H54 (cell line): ENCODE measurements at places on chromosomes 2 and 18.
A peak's percentile ranks its signal among the peaks of the same experiment; 100 is the strongest.

DNA sequence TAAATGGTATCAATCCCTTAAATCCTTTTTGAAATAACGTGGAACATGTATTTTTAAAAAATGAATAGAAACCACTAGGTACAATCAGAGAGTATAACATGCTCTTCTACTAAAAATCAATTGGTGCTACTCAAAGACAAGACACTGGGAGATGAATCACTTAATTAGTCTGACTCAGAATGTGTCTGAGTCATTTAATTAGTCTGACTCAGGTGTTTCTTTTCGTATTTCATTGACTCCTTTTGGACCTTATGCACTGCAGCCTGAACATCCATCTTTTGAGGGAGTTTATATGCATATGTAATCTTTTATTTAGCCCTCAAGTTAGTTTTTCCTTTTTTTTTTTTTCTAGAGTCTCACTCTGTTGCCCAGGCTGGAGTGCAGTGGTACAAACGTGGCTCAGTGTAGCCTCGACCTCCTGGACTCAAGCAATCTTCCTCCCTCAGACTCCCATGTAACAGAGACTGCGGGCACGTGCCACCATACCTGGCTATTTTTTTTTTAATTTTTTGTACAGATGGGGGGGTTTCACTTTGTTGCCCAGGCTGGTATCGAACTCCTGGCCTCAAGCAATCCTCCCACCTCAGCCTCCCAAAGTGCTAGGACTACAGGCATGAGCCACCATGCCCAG, 26.5 kb downstream of the PPP4R3B start:
- DNase-seq = peak; percentile 23

DNA sequence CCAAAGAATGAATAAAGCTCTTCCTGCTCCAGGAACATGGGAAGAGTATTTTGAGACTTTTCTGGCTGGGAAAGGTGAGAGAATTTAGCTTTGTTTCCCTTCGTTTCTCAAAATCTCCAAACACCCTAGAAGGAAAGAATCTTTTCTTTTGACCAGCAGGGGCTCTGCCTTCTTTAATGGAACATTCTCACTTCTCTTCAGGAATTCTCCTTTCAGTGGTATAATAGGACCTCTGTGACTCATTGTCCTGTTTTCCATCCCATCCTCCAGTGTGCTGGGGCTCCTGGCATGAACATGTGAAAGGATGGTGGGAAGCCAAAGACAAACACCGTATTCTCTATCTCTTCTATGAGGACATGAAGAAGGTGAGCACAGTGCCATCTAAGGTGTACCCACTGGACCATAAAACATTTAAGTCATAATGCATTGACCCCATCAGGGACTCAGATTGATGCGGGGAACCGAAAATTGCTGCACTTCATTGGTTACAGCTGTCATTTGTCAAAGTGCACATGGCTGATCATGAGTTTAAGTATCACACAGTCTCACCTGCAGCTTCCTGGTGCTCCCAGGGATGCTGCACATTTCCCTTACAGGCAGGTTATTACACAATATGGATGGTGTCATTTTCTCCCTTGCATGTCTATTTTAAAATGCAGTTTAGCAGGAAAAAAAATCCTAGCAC, 5.5 kb downstream of the SULT1C4 start:
- DNase-seq = peak; percentile 15

DNA sequence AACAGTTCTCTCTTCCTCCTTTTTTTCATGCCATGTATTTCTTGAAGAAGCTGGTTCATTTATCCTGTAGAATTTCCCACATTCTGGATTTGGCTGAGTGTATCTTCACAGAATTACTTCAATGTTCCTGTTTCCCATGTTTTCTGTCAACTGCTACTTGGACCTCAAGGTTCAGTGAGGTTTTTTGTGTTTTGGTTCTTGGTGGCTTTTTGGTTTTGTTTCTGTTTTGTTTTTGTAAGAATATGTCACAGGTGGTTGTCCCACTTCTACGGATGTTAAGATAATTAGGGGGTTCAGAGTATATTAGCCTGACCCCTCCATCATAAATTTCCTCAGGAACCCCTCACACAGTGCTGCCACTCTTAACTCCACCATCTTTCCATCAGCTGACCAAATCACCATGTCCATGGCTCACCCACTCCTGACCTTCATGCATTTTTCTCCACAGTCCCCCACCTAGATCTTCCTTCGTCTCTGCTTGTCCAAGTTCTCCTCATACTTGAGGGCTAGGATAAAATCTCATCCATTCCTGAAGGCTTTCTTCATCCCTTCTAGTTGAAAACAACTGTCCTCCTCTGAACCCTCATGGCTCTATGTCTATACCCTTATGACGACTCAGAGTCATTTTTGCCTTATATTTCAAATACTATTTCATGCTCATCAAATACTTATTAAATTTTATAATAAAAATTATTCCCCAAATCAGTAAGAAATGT, 40.4 kb downstream of the PLEKHM3 start:
- DNase-seq = no peak

DNA sequence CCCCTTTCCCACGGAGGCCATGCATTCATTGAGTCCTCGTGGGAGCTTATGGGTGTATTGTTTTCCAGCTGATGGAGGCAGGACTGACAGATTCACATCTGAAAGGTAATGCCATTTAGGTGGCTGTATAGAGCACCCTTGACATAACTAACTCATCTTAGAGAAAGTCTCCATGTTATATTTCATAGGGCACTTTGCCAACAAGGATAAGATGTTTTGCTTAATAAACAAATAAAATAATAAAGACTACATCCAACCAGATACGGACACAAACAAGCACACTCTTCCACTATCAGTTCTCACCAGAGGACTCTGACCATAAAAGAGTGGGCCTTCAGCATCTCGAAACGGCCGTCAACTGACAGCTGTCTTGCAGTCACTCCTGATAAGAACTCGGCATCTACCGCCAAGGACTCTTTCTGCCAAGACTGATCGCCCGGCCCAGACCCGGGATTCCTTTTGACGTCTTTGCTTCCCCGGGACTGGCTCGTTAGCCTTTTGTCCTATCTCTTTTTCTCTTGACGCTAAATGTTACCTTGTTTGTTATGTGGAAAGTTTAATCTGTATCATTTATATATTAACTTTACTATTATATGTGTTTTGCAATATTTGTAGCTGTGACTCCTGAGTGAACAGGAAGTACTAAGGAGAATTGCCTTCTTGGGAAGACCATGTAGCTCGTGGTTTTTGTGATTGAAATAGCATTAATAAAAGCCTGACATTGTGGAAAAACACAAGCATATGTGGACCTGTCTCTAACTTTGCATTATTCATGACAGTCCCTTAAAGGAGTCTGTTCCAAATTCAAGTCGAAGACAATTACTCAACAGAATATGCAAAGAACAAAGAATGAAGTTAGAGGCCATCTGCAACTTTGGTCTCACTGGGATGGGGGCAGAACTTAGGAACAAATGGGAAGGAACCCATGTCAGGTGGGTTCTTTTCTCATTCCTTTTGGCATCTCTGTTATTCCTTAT, 195.1 kb downstream of the LPIN1 start:
- DNase-seq = no peak

DNA sequence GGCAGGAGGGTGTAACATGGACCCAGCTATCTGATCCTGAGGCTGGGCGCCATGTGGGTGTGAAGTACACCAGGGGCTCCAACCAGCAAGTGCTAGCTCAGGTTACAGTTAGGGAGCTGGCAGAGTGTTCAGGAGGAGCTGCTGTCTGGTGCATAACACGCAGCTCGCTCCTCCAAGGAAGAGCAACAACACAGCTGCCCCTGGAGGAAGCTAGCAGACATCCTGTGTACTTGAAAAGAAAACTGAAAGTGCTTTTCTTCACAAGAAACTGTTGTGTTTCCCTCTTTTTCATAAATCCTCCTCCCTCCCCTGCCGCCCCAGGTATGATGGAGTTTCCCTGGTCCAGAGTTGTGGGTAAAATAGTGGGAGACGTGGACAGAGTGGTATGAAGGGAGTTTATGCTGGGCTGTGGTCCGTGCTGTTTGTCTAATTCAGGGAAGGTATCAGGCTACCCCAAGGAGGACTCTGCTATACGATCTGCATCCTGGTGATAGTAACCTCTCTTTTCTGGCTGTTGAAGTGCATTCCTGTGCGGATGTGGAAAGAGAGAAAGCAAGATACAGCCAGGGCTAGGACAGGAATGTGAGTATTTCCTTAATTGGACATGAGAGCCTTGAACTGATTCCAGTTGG, 6.1 kb upstream of the LBH start:
- DNase-seq = peak; percentile 38

GRCh38 chr2:223700221-223700620, 98.1 kb upstream of the SCG2 start:
- no peak for DNase-seq

DNA sequence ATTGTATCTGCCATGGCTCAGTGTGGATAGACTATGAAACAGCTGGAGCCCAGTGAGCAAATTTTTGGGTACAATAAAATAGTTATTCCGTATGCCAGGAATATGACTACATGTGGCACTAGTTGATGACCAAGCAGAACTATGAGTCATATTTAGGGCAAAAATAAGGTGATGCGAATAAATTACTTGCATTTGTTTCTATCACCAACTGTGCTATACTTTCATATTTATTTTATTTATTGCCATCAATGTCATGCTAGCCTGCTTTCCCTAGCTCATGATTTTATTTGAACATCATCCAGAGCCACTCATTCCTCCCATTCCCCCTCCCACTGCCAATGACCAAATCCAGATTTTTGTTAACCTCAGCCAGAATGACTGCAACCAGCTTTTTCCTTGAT, 13.3 kb upstream of the FAP start:
- no peak for DNase-seq

- DNase-seq = no peak
Observed at GRCh38 chr2:148027822-148028221, 6.9 kb downstream of the MBD5 start.

DNA sequence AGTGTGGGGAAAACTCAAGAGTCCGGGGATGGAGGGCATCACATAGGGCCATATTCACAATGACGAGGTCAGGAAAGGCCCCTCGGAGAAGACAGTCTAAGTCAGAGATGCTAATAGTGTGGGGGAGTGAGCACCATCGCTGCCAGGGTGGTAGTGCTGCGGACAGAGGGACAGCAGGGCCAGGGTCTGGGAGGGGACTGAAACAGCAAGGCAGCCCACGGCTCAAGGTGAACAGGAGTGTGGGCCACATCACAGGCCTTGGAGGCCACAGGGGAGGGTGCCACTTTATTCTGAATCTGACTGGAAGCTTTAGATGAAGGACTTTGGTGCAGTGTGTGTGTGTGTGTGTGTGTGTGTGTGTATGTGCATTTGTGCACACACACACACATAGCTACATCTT, 130.9 kb upstream of the GLI2 start:
- DNase-seq = no peak

- no peak for DNase-seq
Observed at GRCh38 chr2:212547716-212548454, 9.3 kb upstream of the ERBB4 start.

GRCh38 chr18:39781565-39781964, 2173.5 kb upstream of the PIK3C3 start:
- no peak for DNase-seq

GRCh38 chr2:176106581-176107539, at the start of gene HOXD11:
Gene HOXD11 (plus strand): TSS chr2:176107280. CDS start chr2:176107356, 76 bp downstream.
- DNase-seq = peak; percentile 90

- DNase-seq = peak; percentile 46
Observed at GRCh38 chr2:231191896-231192872, 6.2 kb upstream of the ARMC9 start.

GRCh38 chr2:194616334-194616733, 1040.7 kb upstream of the SLC39A10 start:
- DNase-seq = no peak

DNA sequence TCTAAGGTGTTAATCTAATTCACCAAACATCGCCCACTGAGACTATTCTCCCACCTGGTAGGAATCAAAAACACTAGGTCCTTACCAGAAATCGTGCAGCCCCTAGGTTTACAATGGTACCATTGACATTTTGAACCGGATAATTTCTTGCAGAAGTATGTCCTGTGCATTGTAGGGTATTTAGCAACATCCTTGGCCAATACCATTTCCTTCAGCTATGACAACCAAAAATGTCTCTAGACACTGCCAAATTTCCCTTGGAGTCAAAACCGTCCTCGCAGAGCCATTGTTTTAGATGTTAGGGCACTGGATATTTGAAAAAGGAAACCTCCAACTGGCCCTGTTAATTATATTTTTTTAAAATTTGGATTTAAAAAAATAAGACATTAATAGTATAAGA, 3.8 kb downstream of the VPS54 start:
- DNase-seq = no peak

- DNase-seq = no peak
Observed at GRCh38 chr18:77037567-77037966, 95.0 kb downstream of the MBP start.

DNA sequence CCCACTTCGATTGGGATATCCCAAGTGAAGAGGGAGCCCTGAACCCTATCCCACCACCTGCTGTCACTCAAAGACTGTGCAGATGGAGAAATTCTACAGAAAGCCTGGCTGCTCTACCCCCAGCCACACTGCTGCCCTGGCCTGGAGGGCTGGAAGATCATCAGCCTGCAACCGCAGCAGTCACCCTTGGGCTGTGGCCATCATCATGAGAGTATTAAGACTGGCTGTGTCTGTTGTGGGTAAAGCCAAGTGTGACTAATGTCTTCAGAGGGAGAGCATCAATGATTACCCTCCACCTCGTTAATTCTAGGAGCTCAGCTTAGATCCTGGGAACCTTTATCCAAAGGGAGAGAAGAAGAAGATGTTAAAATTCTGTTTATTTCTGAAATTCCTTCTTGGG, 221.5 kb downstream of the TFCP2L1 start:
- DNase-seq = no peak

- DNase-seq = no peak
Observed at GRCh38 chr18:79604913-79605880, 74.4 kb upstream of the CTDP1 start.

DNA sequence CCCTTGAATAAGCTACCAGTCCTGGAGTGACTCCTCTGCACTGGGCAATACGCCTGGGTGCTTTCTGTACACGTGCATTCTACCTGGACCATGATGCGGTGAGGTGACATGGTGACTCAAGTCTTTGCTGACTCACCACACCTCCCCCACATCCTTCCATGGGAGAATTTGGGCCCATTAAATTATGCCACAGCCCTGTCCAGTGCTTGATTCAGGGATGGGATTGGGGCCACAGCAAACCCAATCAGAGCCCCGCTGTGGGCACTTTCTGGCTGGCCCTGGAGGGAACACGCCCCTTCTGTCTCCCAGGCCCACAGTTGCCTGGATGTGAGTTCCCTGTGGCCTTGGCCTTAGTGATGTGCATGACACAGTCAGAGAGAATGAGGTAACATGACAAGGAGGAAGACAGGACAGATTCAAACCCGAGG, 86.9 kb downstream of the LRRC30 start:
- no peak for DNase-seq

DNA sequence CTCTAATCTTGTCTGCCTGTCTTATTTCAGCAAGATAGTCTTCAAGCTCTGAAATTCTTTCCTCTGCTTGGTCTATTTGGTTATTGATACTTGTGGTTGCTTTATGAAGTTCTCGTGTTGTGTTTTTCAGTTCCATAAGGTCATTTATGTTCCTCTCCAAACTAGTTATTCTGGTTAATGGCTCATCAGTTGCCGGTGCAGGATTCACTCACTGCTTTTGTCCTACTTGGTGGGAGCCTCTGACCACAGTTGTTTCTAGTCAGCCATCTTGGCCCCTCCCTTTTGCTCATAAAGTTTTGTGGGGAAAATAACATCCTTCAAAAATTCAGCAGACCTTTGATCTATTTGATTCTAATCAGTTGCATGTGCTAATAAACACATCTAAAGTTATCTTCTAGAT, 158.6 kb upstream of the PARD3B start:
- no peak for DNase-seq

- peak; percentile 82 for DNase-seq
Observed at GRCh38 chr18:11857177-11857887, 6.1 kb downstream of the CHMP1B start.

- DNase-seq = no peak
Observed at GRCh38 chr18:34400834-34401233, 176.1 kb upstream of the NOL4 start.

GRCh38 chr2:127128445-127128904, 21.5 kb upstream of the BIN1 start:
- DNase-seq = peak; percentile 40
